ENCODE measurements at places on chromosomes 16 and 17.

- H3K4me1 ChIP-seq: peaks cover 9% of the 10 kb centered on the region
- no peaks in the 10 kb centered on the region for H3K27me3 ChIP-seq
- no peak overlapping the region for H3K4me3 ChIP-seq
Measured at GRCh38 chr16:58509256-58510096, 5.8 kb upstream of the SETD6 start.

GRCh38 chr16:65842067-65842466, 524.4 kb upstream of the CDH5 start:
- no peak for DNase-seq
- no peaks in the 10 kb centered on the region for H3K4me1 ChIP-seq
- H3K4me3 ChIP-seq: no peak overlapping the region
- no peaks in the 10 kb centered on the region for H3K36me3 ChIP-seq
- H3K27me3 ChIP-seq: no peaks in the 10 kb centered on the region

DNA sequence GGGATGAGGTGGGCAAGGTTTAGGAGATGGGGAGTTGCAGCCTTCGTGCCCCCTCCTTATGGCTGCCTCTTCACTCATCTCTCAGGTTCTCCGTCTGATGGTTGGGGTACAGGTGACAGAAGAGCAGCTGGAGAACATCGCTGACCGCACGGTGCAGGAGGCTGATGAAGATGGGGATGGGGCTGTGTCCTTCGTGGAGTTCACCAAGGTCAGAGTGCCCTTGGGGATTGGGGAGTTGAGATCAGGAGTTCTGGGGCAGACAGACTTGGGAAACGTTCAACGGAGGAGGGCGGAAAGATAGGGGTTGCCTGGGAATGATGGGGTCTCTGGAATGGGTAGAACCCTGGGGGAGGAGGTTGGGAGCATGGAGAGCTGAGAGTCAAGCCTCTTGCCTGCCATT, 2.3 kb downstream of the CHP2 start:
- H3K36me3 ChIP-seq: no peaks in the 10 kb centered on the region
- no peak overlapping the region for H3K4me3 ChIP-seq
- H3K4me1 ChIP-seq: peaks cover 7% of the 10 kb centered on the region
- no peak for DNase-seq
- H3K27me3 ChIP-seq: peaks cover 74% of the 10 kb centered on the region
- no peak overlapping the region for H3K27ac ChIP-seq

DNA sequence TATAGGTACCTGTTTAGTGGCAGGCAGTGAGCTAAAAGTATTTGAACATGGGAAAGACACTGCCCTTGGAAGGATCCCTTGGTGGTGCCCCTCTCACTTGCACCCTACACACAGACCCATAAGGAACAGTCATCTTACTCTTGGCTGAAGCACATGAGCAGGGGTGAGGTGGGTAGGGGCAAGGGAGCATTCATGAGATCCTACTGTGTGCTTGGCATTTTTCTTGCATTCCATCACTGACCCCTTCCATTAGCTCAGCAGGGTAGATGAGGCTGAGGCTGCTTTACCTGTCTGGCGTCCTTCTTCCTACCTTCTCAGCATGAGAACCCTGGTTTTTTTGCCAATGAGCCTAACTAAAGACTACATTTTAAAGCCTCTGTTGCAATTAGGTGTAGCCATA, 48.3 kb downstream of the CCT6B start:
- H3K4me3 ChIP-seq: no peak overlapping the region
- no peak overlapping the region for H3K27ac ChIP-seq
- no peak for DNase-seq
- H3K27me3 ChIP-seq: no peaks in the 10 kb centered on the region
- no peaks in the 10 kb centered on the region for H3K4me1 ChIP-seq

DNA sequence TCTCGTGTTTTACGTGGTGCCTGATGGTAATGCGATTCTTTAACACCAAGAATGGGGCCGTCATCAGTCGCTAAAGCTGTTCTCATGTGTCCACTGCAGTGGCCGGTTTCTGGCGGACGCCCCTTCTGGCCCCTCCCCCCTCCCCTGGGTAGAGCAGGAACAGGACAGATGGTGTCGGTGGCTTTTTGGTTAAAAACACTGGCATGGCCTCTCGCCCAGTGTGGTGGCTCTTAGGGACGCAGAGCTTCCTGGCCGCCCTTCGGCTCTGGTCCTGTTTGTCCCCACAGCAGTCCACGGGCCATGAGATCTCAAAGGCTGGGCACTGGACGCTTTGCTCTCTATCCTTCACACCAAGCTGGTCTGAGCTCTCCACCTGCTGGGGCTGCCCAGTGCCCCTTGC, 151.8 kb downstream of the BANP start:
- no peak for DNase-seq
- no peak overlapping the region for H3K4me3 ChIP-seq
- H3K27ac ChIP-seq: no peak overlapping the region
- H3K36me3 ChIP-seq: no peaks in the 10 kb centered on the region
- H3K4me1 ChIP-seq: no peaks in the 10 kb centered on the region

- no peak overlapping the region for H3K4me3 ChIP-seq
- no peak for DNase-seq
- no peak overlapping the region for H3K27ac ChIP-seq
- peaks cover 11% of the 10 kb centered on the region for H3K4me1 ChIP-seq
- H3K36me3 ChIP-seq: no peaks in the 10 kb centered on the region
Measured at GRCh38 chr17:51371732-51372151, 111.4 kb downstream of the UTP18 start.

DNA sequence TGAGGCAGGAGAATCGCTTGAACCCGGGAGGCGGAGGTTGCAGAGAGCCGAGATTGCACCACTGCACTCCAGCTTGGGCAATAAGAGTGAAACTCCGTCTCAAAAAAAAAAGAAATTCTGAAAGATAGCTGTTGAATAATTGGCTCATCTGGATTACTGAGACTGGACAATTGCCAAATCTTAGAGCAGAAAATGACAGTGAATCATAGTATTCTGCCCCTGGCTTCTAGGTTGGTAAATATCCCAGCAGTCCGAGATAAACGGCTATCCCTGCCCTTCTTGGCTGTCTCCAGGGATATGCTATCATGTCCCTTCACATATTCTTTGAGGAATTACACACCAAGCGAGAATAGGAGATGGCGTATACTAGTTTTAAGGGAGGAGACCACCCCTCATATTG, 35.5 kb upstream of the METTL16 start:
- no peaks in the 10 kb centered on the region for H3K36me3 ChIP-seq
- H3K4me3 ChIP-seq: no peak overlapping the region
- H3K27me3 ChIP-seq: no peaks in the 10 kb centered on the region
- no peak for DNase-seq

GRCh38 chr16:52581530-52581929, 34.6 kb upstream of the TOX3 start:
- DNase-seq: no peak
- no peaks in the 10 kb centered on the region for H3K36me3 ChIP-seq
- H3K27me3 ChIP-seq: peaks cover under 1% of the 10 kb centered on the region
- no peaks in the 10 kb centered on the region for H3K4me1 ChIP-seq
- no peak overlapping the region for H3K4me3 ChIP-seq

- peak; percentile 82 for DNase-seq
- no peaks in the 10 kb centered on the region for H3K36me3 ChIP-seq
- no peaks in the 10 kb centered on the region for H3K27me3 ChIP-seq
- H3K4me3 ChIP-seq: no peak overlapping the region
Measured at GRCh38 chr17:68172461-68172954, 75.3 kb upstream of the AMZ2 start.

- no peak overlapping the region for H3K27ac ChIP-seq
- H3K36me3 ChIP-seq: peaks cover 57% of the 10 kb centered on the region
- no peak for DNase-seq
- no peak overlapping the region for H3K4me3 ChIP-seq
Measured at GRCh38 chr16:82008957-82009592, 2.2 kb downstream of the SDR42E1 start.

DNA sequence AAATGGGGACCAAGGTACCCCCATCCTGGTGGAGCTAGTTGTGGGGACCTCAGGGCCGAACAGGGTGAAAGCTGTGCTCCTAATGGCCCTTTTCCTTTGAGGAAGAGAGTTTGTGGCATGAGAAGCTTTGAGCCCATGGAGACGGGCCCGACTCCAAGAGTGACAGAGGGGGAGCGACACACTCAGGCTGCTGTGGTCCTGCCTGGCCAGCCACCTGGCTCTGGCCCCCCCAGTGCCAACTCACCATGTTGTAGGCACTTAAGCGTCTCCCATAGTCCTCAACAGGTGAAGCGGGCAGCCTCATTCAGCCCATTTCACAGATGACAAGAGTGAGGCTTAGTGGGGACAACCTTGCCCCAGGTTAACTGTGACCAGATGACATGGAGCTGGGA, 1.6 kb downstream of the IL21R start:
- H3K4me1 ChIP-seq: peaks cover 62% of the 10 kb centered on the region
- peak overlapping the region; percentile 99 for H3K27ac ChIP-seq
- peaks cover 63% of the 10 kb centered on the region for H3K36me3 ChIP-seq
- DNase-seq: peak; percentile 70
- no peaks in the 10 kb centered on the region for H3K27me3 ChIP-seq
- peak overlapping the region; percentile 99 for H3K4me3 ChIP-seq

- peak overlapping the region; percentile 71 for H3K4me3 ChIP-seq
- peak; percentile 40 for DNase-seq
- no peaks in the 10 kb centered on the region for H3K36me3 ChIP-seq
- H3K27ac ChIP-seq: no peak overlapping the region
- peaks cover 32% of the 10 kb centered on the region for H3K27me3 ChIP-seq
Measured at GRCh38 chr16:67530013-67530939, 1.6 kb downstream of the RIPOR1 start.

GRCh38 chr16:11370084-11370931, 25.0 kb downstream of the RMI2 start:
- no peak for DNase-seq
- H3K4me1 ChIP-seq: peaks cover 14% of the 10 kb centered on the region
- peak overlapping the region; percentile 4 for H3K27ac ChIP-seq
- no peaks in the 10 kb centered on the region for H3K36me3 ChIP-seq
- H3K4me3 ChIP-seq: no peak overlapping the region
- no peaks in the 10 kb centered on the region for H3K27me3 ChIP-seq

GRCh38 chr16:49713770-49714169, 142.1 kb downstream of the ZNF423 start:
- no peak overlapping the region for H3K4me3 ChIP-seq
- no peaks in the 10 kb centered on the region for H3K4me1 ChIP-seq
- DNase-seq: no peak
- no peak overlapping the region for H3K27ac ChIP-seq
- no peaks in the 10 kb centered on the region for H3K36me3 ChIP-seq

DNA sequence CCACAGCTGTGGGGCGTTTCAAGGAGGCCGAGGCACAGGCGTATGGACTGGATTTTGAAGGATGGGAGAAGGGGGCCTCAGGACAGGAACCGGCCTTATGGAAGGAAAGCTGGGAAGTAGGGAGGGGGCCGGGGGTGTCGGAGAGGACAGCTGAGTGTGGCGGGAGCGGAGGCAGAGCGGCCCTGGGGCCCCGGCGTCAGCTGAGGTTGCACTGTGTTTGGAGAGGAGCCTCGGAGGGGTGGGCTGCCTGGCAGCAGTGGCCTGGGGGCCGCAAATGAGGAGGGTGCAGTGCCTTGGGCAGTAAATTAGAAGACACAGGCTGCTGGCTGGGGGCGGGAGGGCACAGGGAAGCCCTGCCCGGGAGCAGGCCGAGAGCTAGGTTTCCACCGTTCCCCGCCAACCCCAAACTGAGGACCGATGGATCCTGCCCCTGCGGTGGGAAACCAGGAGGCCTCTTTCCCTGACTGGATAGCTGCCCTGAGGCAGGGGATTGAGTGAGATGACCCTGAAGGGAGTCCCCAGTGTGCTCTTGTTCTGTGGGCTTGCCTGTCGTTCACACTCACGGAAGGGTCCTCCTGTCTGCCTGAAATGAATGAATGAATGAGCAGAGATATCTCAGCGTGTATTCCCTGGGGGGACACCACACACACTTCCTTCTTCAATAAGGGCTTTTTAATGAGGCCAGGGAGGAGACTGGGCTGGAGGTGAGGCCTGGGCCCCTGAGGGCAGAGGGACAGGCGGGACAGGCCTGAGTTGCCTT, 18.4 kb downstream of the FOXJ1 start:
- no peak for DNase-seq
- H3K27me3 ChIP-seq: no peaks in the 10 kb centered on the region
- H3K27ac ChIP-seq: peak overlapping the region; percentile 84
